Skeletal muscle cell (primary cell): ENCODE measurements at places on chromosomes 3 and 15.

GRCh38 chr15:76433798-76434400 lies 97.3 kb downstream of the ISL2 start:
- DNase-seq, result no peak

- no peak for DNase-seq
Observed at GRCh38 chr15:52228921-52229320, 37.7 kb upstream of the GNB5 start.

DNA sequence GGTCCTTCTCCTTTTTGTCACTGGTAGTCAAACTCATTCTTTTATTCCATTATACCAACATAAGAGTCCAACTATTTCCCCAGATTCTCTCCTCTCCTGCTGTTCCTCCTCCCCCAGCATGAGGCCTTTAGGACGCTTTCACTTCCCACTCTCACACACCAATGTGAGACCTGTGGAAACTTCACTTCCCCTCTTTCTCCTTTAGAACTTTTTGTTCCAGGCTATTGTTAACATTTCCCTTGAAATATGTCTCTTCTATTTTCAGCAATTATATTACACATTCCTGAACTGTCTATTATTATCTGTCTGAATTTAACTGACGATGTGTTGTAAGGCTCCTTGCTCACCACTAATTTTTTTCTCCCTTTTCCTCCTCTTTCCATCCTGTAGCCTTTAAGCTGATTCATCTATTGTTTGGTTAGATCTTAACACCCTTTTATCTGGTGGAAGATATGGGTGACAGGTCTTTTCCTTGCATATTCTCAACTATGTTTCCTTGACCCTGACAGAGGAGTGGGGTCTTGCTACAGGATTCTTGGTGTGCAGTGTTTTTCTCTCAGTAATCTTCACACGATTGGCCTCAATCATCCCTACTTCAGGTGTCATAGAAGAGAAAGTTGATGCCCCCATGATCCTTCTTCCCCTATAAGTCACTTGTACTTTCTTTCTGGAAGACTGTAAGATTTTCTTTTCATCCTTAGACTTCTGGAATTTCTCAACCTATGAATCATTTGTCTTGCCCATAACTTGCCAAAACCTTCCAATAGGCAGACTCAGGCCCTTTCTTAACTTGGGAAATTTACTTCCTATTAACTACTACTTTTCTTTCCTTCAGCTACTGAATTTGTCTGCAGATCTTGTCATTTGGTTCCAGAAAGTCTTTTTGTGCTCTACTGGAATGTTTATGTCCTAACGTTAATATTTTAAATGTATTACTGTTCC lies 5.9 kb downstream of the CYP19A1 start:
- no peak for DNase-seq

DNA sequence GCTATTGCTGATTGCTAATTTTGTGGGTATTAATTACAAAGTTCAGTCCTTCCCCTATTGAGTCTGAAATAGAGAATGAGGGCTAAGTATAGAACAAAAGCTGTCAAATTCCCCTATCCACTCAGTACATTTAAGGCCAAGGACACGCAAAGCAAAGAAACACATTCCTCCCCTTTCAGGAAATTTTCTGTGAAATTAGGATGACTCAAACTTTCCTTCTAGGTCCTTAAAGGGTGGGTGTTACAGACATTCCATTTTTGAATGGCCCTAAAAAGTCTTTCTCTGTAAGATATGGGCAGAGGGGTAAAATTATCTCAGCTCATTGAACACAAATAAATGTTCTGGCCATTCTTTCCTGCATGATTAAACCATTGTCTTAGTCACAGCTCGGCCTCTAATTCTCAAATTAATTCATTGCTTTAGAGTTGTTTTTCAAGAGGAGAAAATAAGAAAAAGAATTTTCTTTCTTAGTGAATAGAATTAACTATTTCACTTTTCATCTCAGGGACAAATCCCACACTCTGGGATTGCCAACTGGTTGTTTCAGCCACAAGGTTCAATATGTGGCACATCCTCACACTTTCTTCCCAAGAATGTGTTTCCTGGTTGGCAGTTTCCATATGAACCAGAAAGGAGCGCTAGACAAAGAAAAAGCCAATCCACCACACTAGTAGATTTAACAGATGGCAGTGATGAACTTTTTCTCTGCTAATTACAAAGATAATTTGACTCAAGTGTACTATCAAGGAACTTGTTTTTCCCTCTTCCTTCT lies 424.1 kb downstream of the ZNF385D start:
- peak; percentile 25 for DNase-seq

GRCh38 chr3:145251311-145251710 lies 909.7 kb downstream of the PLOD2 start:
- DNase-seq, result no peak

- no peak for DNase-seq
Observed at GRCh38 chr3:129491794-129492193, 36.6 kb upstream of the RHO start.

DNA sequence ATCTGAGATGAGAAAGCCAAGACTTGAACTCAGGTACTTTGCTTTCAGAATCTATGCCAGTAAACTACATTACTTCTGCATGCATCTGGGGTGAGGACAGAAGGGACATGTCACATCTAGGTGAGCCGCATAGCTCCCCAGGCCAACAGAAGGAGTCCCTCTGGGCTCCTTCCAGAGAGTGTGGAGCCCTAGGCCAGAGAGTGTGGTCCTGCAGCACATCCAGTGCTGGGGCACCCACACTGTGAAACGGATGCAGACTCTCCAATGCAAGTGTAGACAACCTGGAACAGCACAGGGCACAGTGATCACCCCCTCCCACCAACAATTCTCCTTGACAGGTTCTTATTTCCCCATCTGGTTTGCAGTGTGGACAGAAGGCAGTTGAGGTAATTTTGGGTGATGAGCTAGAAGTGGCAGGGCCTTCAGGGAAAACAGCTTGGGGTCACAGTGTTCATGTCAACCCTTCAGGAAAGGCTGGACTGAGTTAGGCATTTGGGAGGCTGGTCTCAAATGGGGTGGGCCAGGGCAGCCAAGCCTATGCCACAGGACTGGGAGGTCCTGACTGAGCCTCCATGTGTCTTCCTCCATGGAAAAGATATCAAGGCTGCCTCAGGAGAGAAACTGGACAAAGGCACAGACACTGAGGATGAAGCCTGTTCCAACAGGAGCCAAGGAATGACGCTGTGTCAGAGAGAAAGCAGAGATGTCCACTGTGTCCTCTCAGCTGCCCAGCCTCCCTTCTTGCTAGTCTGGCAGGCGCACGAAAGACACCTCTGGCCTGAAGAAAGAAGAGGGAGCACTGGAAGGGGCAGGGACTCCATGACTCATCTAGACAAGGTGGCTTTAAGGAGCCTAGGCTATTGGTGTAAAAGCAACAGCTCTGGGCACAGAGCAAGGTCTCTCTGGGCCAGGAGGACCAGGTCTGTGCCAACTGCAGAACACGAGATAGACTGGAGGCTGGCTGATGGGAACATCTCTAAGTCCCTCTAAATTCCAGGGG lies 1.7 kb downstream of the PLCD1 start:
- DNase-seq, result no peak
